ENCODE measurements at places on chromosomes 5 and 9.
A peak's percentile ranks its signal among the peaks of the same experiment; 100 is the strongest.

DNA sequence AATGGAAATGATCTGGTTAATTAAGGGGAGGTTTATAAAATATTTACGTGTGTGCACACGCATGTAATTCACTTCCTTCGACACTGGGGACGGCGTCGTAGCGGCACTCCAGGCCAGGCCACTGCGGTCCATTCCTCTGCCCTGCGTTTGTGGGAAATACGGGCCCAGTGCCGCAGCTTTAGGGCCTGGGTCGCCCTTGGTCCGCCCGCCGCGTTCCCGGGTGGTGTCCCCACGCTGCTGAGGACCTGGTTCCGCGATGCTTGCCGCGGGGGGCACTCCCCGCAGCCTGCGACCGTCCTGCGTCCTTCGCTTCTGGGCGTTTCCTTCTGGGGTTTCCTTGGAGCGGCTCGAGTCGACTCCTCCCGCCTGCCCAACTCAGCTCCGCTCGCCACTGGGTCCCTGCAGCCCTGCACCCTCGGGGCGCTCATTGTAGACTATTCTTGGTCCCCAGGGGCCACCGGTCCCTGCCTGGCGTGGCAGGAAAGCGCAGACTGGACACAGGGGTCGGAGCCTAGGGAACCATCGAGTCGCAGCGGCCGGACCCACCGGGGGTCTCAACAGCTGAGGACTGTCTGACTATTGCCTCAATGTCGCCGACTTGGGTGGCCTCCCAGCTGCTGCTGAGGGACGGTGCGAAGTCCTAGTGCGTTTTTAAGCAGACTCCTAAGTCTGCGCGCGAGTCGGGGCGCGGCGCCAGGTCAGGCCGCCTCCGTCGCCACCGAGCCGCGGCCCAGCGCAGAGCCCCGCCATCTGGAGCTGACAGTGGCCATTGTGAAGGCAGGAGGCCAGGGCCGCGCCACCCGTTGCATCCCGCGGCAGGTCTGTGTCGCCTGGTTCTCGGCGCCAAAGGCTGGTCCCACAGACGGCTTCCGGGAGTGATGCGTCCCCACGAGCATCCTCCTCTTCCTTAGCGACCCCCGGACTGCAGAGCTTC is 4.4 kb upstream of the IRX1 start:
- DNase-seq, result no peak

GRCh38 chr5:22391956-22392355 is 461.2 kb downstream of the CDH12 start:
- DNase-seq, result peak; percentile 13

GRCh38 chr5:136197462-136198142 is 4.6 kb upstream of the SMIM32 start:
- DNase-seq, result no peak

DNA sequence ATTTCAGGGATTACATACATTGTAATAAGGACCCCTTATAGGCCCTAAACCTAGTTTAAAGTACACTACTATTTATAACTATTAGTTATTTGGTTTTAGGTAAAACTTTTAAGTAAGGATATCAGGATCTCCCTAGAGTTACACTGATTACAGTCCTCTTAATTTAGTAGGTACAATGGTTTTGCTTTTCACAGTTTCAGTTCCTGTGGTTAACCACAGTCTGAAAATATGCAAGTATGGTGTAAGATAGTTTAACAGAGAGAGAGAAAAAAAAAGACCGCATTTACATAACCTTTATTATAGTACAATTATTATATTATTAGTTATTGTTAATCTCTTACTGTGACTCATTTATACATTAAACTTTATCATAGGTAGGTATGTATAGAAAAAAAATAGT is 725.3 kb upstream of the PTPRD start:
- DNase-seq, result no peak

- no peak for DNase-seq
Measured at GRCh38 chr5:128174951-128175350, 91.4 kb downstream of the SLC12A2 start.

DNA sequence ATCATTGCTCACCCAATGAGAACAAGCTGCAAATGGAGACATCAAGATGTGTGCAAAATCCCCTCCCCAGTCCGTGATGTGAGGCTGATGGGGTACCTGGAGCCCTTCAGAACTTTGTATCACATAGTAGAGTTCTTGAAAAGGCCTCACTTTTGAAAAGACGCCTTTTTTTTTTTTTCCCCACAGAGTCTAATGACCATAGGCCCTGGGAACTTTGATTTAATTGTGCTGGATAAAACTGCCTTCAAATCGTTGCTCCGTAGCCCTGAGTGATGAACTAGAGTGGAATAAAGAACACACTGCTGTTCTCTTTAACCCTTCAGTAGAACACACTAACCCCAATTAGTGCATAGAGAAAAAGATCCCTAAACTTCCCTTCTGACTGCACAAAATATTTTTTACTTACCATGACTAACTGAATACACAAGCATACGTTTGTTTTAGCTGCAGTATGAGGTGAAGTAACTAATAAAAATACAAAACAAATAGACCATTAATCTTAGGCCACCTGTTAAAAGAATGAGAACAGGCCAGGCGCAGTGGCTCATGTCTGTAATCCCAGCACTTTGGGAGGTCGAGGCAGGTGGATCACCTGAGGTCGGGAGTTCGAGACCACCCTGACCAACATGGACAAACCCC is 15.1 kb downstream of the PSAT1 start:
- no peak for DNase-seq

- no peak for DNase-seq
Measured at GRCh38 chr9:108620767-108621166, 235.0 kb downstream of the ACTL7B start.

- no peak for DNase-seq
Measured at GRCh38 chr9:121838746-121839669, 187.6 kb downstream of the DAB2IP start.

- DNase-seq, result no peak
Measured at GRCh38 chr5:35122819-35123218, 75.1 kb upstream of the AGXT2 start.

GRCh38 chr9:24545847-24546522 is at the start of gene IZUMO3:
Gene IZUMO3, minus strand, starts transcription at chr9:24545897. Its CDS starts 248 bp downstream, at chr9:24545649.
- no peak for DNase-seq

DNA sequence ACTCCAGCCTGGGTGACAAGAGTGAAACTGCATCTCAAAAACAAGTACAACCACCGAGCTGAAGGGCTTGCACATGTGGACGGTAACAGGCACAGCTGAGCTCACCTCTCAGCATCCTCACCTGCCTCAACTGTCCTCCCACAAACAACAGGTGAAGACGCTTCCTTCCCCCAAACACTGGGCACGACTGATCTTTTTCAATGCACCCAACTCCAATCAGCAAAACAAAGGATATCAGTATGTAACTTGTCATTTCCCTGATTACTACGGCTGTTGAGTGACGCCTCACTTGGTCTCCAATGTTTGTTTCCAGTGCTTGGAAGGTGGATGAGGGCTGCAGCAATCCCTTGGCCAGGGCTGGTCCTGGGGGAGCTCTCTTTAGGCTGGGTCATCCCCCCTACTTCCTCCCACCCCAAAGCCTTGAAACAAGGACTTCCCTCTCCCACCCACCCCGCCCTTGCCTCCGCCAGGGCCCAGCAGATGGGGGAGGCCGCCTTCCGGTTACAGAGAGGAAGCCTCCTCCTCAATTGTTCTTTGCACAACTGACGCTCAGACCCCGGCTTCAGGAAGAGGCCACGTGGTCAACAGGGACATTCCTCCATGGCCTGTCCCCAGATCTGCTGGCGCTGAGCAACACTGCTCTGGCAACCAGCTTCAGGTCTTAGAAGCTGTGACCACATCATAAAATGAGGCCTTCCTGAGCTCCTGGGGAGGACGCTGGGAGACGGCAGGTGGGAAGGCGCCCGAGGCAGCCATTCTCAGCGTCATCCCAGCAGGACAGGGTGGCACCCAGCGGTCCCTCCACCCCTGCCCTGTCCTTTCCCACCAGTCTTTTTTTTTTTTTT is 5.9 kb downstream of the FAM78A start:
- no peak for DNase-seq

DNA sequence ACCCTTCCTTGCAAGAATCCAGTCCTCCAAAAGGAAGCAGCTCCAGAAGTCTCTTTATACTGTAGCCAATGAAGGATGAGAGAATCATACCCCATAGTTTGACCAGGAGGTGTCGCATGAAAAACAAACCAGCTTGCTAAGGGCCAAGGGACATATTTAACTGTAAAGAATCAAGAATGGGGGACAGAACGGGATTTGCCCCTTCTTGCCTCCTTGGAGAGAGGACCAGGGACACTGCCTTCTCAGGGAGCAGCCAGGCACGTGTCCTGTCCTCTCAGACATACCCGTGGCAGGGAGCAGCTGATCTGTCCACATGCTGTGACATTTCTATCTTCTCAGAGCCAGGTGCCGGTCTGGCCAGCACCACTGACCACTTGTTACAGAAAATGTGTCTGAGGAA is 11.7 kb downstream of the PRUNE2 start:
- peak; percentile 64 for DNase-seq

DNA sequence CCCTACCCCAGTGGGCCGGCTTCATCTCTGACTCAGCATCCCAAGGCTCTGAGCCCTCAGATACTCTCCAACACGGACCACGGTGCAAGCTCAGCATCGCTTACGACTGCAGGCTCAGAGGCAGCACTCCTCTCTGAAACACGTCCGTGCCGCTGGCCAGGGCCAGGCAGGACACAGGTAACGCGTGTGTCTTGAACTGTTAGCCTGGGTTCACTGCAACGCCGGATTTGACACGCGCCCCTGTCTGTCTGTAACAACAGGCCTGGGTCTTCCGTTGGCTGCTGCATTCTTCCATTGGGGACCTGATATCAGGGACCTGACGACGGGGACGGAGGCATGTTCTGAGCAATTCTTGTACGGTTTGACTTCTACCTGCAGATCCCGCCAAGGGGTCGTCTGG is 6.4 kb downstream of the SLC6A3 start:
- DNase-seq, result no peak

- DNase-seq, result no peak
Measured at GRCh38 chr9:21661626-21662025, 140.8 kb upstream of the MTAP start.

DNA sequence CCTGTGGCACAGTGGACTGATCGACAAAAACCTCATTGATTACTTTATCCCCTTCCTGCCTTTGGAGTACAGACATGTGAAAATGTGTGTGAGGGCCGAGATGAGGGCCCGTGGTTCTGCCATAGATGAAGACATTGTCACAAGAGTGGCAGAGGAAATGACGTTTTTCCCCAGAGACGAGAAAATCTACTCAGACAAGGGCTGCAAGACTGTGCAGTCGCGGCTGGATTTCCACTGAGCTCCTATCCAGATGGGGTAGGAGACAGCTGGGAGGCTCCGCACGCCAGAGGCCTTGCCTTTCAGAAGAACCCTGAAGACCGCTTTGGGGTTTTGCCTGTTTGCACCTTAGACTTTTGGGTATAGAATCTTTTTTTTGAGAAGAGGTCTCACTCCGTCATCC is 6.4 kb downstream of the TOR1B start:
- DNase-seq, result no peak

GRCh38 chr5:163163858-163164257 is 273.5 kb upstream of the CCNG1 start:
- no peak for DNase-seq

- DNase-seq, result no peak
Measured at GRCh38 chr5:144972317-144972716, 801.6 kb downstream of the KCTD16 start.

DNA sequence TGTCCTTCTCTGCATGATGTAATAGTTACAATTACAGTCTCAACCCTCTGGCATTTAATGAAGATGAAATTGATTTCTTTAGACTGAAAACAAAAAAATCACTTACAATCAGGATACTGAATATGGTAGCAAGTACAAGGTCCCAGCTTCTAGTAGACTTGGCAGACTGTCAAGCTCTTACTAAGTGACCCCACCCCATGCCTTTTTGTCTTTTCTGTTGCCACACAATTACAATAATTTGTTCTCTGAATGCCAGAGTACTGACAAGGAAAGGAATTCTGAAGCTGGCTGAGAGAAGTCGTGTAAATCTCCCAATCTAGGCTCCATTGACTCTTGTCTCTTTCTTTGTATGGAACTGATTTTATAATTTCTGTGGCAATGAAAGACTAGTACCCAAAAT is 154.2 kb downstream of the TMC1 start:
- peak; percentile 24 for DNase-seq

GRCh38 chr5:157747173-157747740 is 3.7 kb downstream of the LSM11 start:
- DNase-seq, result no peak

- DNase-seq, result no peak
Measured at GRCh38 chr9:100213730-100214477, 114.9 kb downstream of the INVS start.

- DNase-seq, result no peak
Measured at GRCh38 chr9:98254228-98255060, 1.0 kb downstream of the TBC1D2 start.

- DNase-seq, result no peak
Measured at GRCh38 chr5:77620405-77620804, 18.1 kb downstream of the OTP start.

DNA sequence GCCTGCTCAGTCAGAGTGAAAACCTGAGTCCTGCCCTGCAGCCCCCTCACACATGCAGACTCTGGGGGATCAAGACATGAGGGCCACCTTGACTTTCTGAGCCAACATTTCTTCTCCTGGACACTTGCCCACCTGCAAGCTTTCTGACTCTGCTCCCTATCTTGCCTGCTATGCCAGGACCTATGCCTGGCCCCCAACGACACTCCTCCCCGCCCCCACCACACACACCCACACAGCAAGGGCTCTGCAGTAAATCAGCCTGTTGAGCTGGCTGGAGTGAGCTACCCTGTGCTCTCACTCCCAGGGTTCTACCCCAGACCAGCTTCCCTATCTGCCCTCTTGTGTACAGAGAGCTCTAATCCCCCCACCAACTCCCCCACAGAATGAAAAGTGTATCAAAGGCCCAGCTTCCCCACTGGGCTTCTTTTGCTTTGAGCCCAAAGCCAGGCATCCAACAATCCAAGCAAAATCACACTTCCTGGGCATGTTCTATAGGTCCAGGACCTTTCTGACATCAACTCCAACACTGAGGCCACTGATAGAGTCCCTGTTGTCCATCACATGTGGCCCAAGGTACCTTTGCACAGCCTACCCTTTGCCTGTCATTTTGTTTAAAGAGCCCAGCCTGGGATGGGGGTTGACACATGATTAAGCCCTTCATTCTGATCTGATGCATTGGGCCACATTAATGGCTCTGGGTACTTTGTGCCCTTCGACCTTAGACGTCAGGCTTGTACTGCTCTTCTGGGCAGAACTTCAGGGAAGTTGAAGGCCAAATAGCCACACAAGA is 7.2 kb downstream of the PDLIM4 start:
- no peak for DNase-seq

- peak; percentile 3 for DNase-seq
Measured at GRCh38 chr9:93725382-93725781, 149.0 kb downstream of the PHF2 start.

GRCh38 chr9:131447600-131447999 is 53.7 kb downstream of the PRRC2B start:
- DNase-seq, result no peak

GRCh38 chr9:131578731-131579504 is 33.6 kb downstream of the PRRT1B start:
- DNase-seq, result no peak

GRCh38 chr9:87405677-87406542 is 91.8 kb upstream of the DAPK1 start:
- peak; percentile 46 for DNase-seq
